Psoas muscle (tissue), 8 donors: ENCODE measurements at places on chromosomes 5 and 9. TPM values are rescaled to one million over a fixed set of nuclear protein-coding genes. Genes with fewer than 3 reads are reported as not detected.

DNA sequence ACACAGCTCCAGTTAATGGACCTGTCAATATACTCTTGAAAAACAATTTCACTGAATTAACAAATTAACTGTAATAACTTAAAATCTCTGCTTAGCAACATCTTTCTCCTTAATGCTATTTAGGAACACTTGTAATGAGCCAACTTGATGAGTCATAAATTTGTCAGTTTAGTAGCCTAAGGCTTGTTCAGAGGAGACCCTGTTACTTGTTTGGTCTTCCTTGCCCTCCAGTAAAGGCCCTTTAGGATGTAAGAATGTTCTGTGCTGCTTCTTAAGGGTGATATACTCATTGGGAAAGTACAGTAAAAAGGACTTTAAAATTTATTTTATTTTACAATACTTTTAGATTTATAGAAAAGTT, 11.4 kb upstream of the MATR3 start:
- H3K36me3 ChIP-seq, result peaks cover 18% of the 10 kb centered on the region
- peaks cover 61% of the 10 kb centered on the region for H3K4me1 ChIP-seq
- H3K27ac ChIP-seq, result peak overlapping the region; percentile 51
- H3K27me3 ChIP-seq, result no peaks in the 10 kb centered on the region
- DNase-seq, result no peak
- no peak overlapping the region for H3K4me3 ChIP-seq

The CCDC171 gene
- 1.6 TPM for total RNA-seq

DNA sequence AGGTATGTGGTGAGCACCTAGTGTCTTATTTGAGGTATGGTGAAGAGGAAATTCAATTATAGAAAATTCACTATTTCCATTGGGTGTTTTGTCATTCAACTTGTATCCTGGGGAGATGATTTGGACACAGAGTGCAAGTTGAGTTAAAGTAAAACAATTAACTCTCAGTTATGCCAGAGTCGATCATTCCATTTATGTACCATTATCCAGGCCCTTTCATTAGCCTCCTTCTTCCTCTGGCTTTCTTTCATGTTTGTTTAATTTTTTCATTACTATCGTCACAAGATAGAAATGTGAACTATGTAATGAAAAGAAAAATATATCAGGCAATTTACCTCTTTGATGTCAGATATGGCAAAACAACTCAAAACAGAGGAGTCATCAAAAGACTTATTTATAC, 1347.2 kb upstream of the NUDT12 start:
- H3K4me1 ChIP-seq, result no peaks in the 10 kb centered on the region
- DNase-seq, result no peak
- H3K27me3 ChIP-seq, result no peaks in the 10 kb centered on the region
- H3K36me3 ChIP-seq, result no peaks in the 10 kb centered on the region
- no peak overlapping the region for H3K27ac ChIP-seq
- no peak overlapping the region for H3K4me3 ChIP-seq

DNA sequence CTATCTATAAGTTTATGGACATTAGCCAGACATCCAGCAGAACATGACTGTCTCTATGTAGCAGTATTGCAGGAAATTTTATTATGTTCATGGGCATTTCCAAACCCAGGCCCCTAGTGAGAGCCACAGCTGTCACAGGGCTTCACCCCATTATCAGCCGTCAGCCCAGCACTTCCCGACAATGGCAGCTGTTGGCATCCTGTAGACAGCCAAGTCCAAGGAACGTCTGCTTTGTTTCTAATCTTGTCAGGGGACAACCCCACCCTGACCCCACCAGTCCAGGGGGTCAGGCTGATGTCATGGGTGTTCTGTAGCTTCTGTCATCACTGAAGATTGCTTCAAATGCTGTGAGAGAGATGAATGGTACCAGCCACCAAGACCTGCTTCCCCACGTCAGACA, 565.3 kb upstream of the BRINP1 start:
- H3K27me3 ChIP-seq, result no peaks in the 10 kb centered on the region
- DNase-seq, result no peak
- no peak overlapping the region for H3K27ac ChIP-seq
- H3K36me3 ChIP-seq, result no peaks in the 10 kb centered on the region
- H3K4me3 ChIP-seq, result no peak overlapping the region

GRCh38 chr5:140400730-140401361, 787 bp upstream of the ANKHD1 start:
- no peaks in the 10 kb centered on the region for H3K27me3 ChIP-seq
- peaks cover 31% of the 10 kb centered on the region for H3K4me1 ChIP-seq
- peak overlapping the region; percentile 98 for H3K27ac ChIP-seq
